ENCODE measurements at places on chromosomes 4 and X. TPM values are rescaled to one million over a fixed set of nuclear protein-coding genes. Genes with fewer than 3 reads are reported as not detected.

DNA sequence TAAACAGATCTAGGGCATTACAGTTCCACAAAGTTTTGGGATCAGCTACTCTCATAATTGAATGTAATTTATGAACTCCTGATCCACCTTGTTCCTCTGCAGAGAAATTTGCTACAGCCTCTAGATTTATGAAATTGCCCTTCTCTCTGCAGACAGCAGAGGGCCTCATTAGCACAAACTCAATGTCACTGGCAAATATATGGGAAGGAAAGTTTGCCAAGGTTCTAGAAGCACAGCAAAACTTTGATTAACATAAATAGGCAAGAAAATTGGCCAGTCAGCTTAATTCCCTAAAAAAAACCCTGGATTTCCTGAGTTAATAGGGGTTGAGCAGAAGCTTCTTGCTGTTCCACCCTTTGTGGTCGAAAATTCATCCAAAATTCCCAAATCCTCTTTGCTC, 31.5 kb downstream of the PRPS1 start:
- H3K4me1 ChIP-seq = peaks cover 2% of the 10 kb centered on the region
- no peak for DNase-seq
- H3K36me3 ChIP-seq = no peaks in the 10 kb centered on the region

DNA sequence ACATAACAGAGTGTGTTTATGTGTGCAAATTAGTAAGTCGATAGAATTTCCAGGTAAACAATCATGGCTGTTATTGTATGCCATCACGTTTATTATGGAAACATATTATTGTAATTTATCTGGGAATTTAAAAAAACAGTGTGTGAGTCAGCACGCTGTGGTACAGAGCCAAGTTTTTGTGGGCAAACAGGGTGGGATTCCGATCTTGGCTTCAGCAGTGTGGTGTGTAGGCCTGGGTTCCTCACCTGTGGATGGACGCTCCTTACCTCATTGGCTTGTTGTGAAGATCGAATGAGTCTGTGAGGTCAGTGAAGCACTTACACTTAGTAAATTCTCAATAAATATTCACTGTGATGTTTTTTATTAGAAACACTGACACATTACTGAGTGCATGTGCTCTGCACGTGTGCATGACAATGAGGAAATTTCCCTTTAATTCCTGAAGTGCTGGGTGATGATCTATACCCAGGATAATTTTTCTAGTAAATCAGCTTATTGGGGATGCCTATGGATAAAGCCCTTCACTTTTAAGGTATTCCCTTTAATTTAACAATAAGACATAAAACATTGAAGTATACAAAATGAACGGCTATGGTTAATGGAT, 36.4 kb downstream of the SLIT2 start:
- H3K27ac ChIP-seq = no peak overlapping the region
- H3K4me1 ChIP-seq = no peaks in the 10 kb centered on the region
- no peaks in the 10 kb centered on the region for H3K36me3 ChIP-seq
- H3K27me3 ChIP-seq = no peaks in the 10 kb centered on the region
- DNase-seq = no peak

Gene CD38
- total RNA-seq = 9.0 TPM

Gene TLR2
- total RNA-seq = 0.53 TPM

DNA sequence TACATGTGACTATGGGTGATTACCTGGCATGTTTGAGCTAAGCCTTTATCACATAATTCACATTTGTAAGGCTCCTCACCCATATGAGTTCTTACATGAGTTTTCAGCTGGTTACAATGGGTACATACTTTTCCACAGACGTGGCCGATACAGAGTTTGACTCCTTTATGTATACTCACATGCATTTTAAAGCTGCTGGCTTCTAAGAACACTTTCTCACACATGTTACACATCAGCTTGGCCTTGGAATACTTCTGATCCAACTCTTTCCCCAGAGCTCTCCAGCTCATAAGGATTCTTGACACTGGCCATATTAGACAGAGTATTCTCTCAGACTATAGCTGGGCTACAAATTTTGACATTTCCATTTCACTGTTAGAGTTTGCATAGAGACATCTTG, 66.3 kb downstream of the TAB3 start:
- no peaks in the 10 kb centered on the region for H3K36me3 ChIP-seq
- no peaks in the 10 kb centered on the region for H3K27me3 ChIP-seq
- peaks cover 13% of the 10 kb centered on the region for H3K4me1 ChIP-seq
- no peak overlapping the region for H3K27ac ChIP-seq
- DNase-seq = no peak

- H3K4me3 ChIP-seq = no peak overlapping the region
- H3K27ac ChIP-seq = no peak overlapping the region
- no peak for DNase-seq
- H3K27me3 ChIP-seq = no peaks in the 10 kb centered on the region
- H3K4me1 ChIP-seq = no peaks in the 10 kb centered on the region
Measured at GRCh38 chrX:10619425-10620046, 849 bp downstream of the MID1 start.

DNA sequence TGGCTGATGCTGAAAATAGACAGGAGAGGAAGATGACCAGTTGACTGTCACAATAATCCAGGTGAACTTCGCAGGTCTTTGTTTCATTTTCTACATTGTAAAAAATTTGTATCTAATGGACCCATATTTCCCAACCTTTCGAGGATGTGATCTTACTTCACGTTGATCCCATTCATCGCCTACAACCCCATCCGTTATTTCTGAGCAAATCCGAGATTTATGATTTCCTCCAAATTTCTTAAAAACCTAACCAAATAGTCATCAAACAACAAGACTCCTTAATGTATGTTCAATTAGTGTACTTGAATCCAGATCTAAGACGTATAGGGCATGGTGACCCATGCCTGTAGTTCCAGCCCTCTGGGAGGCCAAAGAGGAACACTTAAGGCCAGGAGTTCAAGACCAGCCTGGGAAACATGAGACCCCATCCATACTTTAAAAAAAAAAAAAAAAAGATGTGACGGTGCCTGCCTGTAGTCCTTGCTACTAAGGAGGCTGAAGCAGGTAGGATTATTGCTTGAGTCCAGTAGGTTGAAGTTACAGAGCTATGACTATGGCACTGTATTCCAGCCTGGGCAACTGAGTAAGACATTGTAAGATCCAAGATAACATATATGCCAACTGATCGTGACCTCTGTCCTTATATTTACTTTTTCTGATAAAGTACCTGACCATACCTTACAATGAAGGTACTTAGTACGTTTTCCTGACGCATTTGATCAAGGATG, 5.7 kb downstream of the RPL9 start:
- no peak for DNase-seq
- peaks cover 51% of the 10 kb centered on the region for H3K36me3 ChIP-seq
- H3K4me3 ChIP-seq = no peak overlapping the region
- peaks cover 18% of the 10 kb centered on the region for H3K4me1 ChIP-seq

- H3K4me1 ChIP-seq = peaks cover 7% of the 10 kb centered on the region
- peaks cover 15% of the 10 kb centered on the region for H3K36me3 ChIP-seq
Measured at GRCh38 chr4:3524920-3525319, 7.3 kb downstream of the LRPAP1 start.

Gene XPNPEP2
- total RNA-seq = 0.28 TPM

Measured in CD8-positive, alpha-beta memory T cell (primary cell).